ENCODE measurements at places on chromosomes 7 and 10.

DNA sequence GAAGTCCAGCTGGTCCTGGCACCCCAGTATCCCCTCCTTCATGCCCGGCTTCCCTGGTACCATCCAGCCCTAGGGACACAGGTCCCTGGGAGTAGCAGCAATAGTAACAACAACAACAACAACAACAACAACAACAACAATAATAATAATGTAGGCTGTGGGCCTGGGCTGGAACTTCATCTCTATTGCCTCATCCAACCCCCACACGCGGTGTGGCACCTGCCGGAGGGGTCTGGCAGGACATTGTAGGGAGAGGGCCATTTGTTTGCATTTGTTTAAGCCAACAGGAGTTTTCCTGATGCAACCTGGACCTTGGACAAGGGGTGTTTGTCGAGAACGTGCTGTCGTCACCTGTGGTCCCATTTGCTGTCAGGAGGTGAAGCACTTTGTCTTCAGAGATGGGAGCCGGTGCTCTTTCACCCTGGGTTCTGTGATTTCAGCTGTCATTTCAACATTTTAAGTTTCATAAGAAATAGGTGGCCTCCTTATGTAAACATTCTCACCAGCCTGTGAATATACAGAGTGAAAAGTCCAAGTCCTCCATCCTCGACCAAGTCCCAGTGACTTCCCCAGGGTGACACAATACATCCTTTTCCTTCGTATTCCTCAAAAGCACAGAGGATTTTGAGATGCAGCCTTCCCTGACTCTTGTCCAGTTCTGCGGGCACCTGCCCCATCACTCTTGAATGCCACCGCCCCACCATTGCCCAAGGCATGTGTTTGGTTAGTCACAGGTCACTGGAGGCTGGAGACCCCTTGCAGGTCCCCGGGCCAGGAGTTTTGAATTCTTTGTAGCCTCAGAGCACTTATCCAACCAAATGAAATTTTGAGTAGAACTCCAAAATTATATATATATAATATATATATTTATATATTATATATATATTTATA lies 9.2 kb downstream of the LHPP start:
- DNase-seq, result no peak

DNA sequence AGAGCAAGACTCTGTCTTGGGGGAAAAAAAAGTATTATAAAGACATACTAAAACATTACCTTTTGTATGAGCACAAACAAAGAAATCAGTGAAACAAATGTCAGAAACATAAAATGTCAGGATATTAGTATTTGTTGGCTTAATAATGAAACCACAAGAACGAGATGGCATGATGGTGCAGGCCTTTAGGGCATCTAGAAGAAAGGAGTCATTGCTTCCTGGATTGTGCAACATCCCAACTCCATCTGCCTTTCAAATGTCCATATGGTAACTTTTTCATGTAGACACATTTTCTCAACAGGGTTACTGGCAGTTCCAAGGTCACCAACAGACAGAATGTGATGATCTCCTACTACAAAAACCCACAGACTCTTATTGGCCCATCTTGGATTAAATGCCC lies 96.6 kb downstream of the ZNF248 start:
- no peak for DNase-seq

GRCh38 chr7:7765422-7765821 lies 47.0 kb upstream of the RPA3 start:
- DNase-seq, result no peak

DNA sequence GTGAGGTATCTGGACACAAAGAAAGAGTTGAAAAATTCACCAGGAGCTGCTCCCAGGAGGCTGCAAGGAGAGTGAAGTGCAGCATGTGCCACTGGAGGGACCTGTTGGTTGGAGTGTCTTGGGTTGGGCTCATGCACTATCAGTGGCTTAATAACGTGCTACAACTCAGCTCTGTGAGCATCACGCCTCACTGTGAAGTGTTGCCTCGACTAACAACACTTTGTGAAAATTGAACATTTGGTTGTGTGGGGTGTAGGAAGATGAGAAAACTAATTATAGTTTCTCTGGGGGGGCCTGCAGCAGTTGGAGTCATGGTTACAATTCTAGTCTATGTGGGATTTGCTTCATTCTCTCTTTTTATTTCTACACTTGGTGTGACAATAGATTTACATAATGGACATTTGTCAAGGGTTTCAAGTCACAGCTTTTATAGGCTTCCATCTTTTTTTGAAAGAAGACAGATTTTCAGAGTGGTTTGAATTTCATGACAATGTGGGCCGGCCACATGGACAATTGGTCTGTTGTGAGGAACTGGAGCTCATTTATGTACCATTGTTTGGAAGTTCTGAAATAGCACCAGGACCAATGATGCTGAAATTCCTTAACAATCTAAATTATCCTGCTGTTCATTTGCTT lies 121.3 kb downstream of the RAMP3 start:
- DNase-seq, result no peak

DNA sequence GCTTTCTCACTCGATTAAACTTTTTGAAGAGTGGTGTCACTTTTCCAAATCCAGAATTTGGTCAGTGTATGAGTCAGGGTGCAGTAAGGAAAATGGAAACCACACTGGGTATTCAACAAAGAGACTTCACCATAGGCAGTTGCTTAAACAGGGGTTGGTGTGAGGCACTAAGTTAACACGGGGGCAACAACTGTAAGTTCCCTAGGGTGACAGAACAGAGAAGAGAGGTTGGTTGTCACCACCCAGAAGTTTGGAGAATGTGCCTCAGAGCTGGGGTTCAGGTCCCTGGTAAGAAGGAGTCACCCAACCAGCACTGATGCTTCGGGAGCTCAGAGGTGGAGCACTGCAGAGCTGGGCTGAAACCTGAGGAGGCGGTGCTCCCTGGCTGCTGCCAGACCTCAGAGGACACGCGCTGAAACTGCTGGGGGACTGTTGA lies 170.4 kb downstream of the ARID5B start:
- no peak for DNase-seq

DNA sequence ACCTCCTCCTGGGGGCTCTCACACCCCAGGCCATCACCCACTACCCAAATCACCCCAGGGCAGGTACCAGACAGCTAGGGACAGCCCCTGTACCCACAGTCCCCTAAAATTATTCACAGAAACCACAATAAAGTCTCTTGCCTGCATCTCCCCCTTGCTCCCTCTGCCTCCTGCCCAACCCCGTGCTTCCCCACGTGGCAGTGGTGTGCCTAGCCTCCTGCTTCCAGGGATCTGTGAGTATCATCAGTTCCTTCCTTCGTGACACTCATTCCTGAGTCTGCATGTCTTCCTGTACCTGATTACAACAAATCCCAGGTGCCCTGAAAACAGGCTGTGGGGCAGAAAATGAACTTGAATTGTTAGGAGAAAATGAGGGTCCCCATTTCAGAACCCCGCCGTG lies 61.5 kb downstream of the PRKAG2 start:
- no peak for DNase-seq

DNA sequence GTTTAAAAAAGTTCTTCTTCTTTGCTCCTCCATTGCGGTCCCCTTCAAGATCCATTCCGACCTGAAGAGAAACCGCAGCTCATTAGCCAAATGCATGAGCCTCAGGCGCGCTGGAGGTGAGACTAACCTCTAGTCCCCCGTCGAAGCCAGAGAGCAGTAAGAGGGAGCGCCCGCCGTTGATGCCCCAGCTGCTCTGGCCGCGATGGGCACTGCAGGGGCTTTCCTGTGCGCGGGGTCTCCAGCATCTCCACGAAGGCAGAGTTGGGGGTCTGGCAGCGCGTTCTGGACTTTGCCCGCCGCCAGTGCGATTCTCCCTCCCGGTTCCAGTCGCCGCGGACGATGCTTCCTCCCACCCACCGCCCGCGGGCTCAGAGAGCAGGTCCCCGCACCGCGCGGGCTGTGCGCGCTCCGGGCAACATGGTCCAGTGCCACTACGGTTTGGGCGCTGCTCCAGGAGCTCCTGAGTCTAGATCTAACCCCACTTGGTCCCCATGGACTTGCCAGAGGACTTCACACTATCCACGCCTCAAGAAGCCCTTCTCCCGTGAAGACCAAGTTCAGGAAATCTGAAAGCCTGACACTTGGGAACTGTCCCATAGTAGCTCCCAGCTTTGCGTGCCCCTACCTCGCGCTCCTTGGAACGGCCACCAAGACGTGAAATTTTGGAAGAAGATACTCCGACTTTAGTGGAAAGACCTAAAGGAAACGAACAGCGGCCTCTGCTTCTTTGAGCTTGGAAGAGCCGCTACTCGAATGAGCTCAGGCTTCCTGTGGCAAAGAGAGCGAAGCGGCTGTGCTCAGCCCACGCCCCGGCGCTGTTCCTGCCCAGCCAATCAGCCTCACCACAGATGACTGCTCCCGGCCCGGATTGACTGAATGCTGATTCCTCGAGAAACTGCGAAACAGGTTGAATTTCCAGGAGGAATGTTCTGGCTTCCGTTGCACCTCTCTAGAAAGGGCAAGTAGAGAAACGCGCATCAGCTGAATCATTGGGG lies at the start of gene ABCB1:
ABCB1 (minus strand) TSS at position 755 of the 995 bp plus-strand sequence; CDS start at position 55, 700 bp downstream.
- no peak for DNase-seq

GRCh38 chr7:74289018-74289658 lies at the start of gene CLIP2:
Gene CLIP2 (plus strand): TSS chr7:74289407. CDS start chr7:74317547, 28,140 bp downstream.
- DNase-seq, result peak; percentile 70

- DNase-seq, result no peak
Measured at GRCh38 chr10:119520283-119520682, 22.2 kb downstream of the RGS10 start.

- no peak for DNase-seq
Measured at GRCh38 chr7:105213611-105214010, 175.1 kb downstream of the SRPK2 start.

DNA sequence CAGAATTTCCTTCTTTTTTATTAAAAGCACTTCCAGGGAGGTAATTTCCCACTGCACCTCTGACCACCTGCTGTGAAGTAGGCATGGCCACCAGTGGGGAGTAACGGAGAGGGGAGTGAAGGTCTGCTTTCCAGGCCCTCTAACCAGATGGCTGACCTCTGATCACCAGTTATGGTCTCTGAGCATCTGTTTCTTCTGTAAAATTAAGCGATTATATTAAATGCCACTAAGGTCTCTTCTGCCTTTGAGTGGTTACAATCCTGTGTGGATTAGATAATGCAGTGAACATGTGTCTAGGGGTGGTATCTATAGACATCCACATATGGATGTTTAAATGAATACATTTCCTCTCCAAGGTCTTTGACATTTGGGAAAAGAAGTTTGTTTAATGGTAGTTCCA lies 199.6 kb downstream of the HERPUD2 start:
- DNase-seq, result no peak

DNA sequence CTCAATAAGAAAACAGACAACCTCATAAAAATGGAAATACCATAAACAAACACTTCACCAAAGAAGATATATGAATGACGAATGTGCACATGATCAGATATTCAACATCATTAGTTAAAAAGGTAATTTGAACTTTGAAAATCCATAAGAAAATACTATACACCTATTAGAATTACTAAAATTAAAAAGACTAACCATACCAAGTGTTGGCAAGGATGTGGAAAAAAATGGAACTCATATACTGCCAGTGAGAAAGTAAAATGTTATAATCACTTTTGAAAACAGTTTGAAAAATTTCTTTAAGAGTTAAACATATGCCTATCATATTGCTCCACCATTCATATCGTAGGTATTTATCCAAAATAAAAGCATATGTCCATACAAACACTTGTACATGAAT lies 37.1 kb downstream of the EBLN1 start:
- no peak for DNase-seq

GRCh38 chr7:69992938-69993337 lies 394.7 kb downstream of the AUTS2 start:
- DNase-seq, result no peak

- no peak for DNase-seq
Measured at GRCh38 chr10:31607481-31607880, 288.5 kb downstream of the ZEB1 start.

DNA sequence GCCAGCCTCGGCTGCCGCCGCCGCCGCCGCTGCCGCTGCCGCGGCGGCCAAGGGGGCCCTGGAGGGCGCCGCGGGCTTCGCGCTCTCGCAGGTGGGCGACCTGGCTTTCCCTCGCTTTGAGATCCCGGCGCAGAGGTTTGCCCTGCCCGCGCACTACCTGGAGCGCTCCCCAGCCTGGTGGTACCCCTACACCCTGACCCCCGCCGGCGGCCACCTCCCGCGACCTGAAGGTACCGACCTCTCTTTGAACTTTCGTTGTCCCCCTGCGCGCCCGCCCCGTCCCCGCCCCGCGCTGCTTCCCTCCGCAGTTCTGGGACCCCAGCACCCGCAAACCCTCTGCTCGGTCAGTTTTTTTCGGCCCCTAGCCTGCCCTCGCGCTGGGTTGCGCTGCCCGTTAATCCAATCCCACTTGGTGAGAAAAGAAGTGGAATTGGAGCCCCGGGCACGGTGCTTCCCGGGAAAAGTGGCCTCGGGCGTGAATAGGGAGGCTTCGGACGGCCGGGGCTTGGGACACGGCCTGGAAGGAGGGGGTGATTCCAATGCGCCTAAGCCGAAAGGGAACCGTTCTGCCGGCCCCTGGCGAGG lies 543 bp downstream of the HMX3 start:
- no peak for DNase-seq

DNA sequence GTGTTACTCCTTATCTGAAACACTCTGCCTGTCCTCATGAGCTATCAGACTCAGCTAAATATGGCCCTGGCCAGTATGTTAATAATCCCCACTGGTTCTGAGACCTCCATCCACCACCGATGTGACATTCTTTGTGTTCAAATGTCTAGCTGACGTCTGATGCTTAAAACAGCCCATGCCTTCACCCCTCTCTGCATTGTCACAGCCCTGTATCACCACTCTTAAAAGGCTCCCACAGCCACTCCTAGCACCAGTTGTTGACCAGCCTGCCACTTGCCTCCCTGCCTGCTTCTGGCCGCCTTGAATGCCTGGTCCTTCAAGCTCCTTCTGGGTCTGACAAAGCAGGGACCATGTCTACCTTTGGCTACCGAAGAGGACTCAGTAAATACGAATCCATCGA lies at the start of gene LMOD2:
LMOD2 (plus strand) TSS at position 253 of the 400 bp plus-strand sequence; CDS start at position 351, 98 bp downstream.
- DNase-seq, result no peak

DNA sequence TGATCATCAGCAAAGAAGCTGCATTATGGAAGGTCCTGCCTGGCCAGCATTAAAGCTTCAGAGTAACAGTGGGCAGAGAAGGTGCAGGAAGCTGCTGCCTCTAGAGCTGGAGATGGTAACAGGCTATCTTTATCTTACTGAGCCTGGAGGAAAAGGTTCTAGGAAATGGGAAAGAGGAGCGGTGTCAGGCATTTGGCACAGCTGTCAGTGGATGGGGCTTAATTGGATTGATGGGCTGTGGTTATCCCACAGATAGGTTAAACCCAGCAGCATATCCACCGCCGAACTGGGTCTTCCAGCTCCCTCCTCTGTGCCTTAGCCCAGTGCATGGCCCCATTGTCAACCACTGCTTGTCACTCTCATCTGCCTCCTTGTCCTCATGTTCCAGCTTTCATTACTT lies 127.6 kb downstream of the CCNY start:
- no peak for DNase-seq

- no peak for DNase-seq
Measured at GRCh38 chr10:84837877-84838276, 509.5 kb downstream of the CCSER2 start.

GRCh38 chr7:18004372-18004771 lies 23.3 kb downstream of the PRPS1L1 start:
- no peak for DNase-seq

- no peak for DNase-seq
Measured at GRCh38 chr10:86690231-86690630, 21.9 kb downstream of the LDB3 start.

GRCh38 chr7:55134359-55134725 lies 115.5 kb downstream of the EGFR start:
- DNase-seq, result no peak
